ENCODE measurements at places on chromosomes 4 and X.

GRCh38 chrX:140664939-140665338 is 44.6 kb upstream of the LINC00632 start:
- DNase-seq = no peak

DNA sequence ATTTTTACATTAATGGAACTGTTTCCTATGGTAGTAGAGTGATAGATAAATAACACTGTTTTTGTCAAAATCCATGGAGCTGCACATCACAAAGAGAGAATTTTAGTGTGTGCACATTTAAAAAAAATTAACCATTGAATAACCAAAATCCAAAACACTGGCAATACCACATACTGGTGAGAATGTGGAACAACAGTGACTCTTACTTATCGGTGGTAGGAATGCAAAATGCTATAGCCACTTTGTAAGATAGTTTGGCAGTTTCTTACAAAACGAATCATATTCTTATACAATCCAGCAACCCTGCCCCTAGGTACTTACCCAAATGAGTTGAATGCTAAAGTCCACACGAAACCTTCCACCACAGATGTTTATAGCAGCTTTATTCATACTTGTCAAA is 229.6 kb upstream of the GPR101 start:
- no peak for DNase-seq

DNA sequence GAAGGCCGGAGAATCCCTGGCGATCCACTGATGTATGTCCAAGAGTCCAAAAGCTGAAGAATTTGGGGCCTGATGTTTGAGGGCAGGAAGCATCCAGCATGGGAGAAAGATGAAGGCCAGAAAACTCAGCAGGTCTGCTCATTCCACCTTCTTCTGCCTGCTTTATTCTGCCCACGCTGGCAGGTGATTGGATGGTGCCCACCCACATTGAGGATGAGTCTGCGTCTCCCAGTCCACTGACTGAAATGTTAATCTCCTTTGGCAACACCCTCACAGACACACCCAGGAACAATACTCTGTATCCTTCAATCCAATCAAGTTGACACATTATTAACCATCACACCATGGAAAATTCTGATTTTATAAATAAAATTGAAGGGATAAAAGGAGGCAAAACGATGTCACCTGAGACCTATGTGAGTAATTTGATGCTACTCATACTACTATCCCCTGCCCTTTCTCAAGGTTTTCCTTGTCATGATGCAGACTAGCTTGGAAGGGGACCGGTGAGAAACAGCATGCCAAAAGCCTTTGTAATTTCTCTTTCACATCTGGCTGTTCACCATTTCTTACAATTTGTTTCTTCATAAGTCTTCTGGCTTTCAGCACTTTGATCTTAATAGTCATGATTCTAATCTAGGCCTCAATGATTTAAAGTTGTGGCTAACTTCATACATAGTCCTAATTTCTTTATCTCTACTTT is 9.7 kb upstream of the PYURF start:
- DNase-seq = no peak

GRCh38 chr4:117210551-117210950 is 125.2 kb upstream of the TRAM1L1 start:
- DNase-seq = no peak

GRCh38 chr4:113404841-113405240 is 355.4 kb downstream of the ANK2 start:
- DNase-seq = no peak

GRCh38 chr4:7193030-7193958 is 956 bp downstream of the SORCS2 start:
- DNase-seq = no peak

DNA sequence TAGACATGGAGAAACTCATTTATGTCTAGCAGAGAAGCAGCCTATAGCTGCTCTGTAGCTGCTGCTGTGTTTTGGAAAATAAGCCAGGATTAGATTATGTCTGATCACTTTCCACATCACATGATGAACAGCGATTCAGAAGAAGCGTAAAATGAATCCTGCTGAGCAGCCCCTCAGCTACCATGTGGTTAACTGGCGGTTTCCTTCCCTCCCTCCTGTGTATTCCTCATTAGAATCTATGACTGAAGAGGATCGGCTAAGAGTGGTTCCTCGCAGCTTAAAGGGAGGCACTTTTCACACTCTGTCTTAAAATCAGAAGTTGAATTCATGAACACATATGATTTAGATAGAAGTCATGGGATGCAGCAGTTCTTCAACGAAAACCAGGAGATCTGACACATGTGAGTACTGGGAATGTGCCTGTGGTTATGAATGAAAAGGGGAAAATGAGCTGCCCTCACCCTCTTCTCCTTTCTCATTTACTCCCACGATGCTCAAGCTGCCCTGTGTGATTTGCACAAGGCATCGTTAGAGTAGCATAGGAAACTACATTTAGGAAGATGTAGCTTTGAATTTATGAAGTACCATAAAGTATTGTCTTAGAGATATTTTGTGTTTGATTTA is at the start of gene PPEF1:
Gene PPEF1, plus strand, starts transcription at position 220 of the 624 bp plus-strand sequence. Its CDS starts 136 bp downstream, at position 356.
- DNase-seq = peak; percentile 8

GRCh38 chr4:107755841-107756356 is 35.9 kb upstream of the PAPSS1 start:
- no peak for DNase-seq
